ENCODE measurements at places on chromosomes 7 and 10.

DNA sequence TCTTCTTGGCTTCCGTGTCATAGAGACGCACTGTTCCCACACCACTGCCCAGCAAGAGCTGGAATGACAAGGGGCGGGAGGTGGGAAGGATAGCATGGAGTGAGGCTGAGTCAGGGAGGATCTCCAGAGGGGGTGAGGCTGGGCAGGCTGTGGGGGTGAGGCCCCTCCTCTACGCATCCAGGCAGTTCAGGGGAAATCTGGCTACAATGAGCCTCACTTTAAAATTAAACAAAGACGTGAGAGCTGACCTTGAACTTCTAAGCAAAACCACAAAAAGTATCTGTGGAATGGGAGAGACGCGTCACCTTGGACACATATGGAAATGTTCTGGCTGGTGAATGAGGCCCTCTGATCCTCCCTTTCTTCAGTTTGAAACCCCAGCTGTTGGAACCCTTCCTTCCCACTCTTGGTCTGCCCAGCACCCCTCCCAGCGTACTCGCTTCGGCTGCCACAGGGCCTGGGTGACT lies 17.7 kb downstream of the WDR91 start:
- DNase-seq = no peak

- no peak for DNase-seq
These were observed 1.0 kb downstream of the YKT6 start for GRCh38 chr7:44201813-44202212.

DNA sequence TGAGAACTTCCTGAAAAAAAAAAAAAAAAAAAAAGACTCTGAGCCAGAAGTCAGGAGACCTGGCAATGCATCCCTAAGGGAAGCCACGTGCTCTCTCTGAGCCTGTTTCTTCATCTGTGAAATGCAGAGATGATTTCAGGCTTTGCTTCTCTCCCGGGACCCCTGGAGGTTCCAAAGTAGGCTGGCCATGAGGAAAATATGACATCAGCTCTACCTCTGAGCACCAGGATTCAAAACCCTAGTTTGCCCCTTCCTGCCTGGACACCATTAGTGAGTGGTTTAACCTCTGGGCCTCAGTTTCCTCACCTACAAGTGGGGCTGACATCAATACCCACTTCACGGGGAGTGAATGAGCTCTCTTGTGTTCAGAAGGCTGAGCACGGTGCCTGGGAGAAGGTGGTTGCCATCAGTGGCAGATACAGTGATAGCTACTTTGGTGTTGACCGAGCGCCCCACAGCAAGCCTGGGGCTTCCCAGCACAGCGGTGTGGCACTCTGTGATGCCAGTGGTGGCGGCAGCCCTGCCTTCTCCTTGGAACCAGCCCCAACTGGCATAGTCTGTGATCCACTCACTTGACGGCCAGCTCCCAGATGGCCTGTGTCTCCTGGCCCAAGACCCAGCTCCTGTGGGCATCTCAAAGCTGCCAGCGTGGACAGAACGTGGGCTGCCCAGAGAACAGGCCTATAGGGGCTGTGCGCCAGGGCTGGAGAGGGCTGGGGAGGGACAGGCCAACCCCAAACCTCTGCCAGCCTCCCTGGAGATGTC lies 153.1 kb upstream of the UNC5B start:
- no peak for DNase-seq

GRCh38 chr10:27147701-27148100 lies 6.5 kb downstream of the YME1L1 start:
- no peak for DNase-seq

DNA sequence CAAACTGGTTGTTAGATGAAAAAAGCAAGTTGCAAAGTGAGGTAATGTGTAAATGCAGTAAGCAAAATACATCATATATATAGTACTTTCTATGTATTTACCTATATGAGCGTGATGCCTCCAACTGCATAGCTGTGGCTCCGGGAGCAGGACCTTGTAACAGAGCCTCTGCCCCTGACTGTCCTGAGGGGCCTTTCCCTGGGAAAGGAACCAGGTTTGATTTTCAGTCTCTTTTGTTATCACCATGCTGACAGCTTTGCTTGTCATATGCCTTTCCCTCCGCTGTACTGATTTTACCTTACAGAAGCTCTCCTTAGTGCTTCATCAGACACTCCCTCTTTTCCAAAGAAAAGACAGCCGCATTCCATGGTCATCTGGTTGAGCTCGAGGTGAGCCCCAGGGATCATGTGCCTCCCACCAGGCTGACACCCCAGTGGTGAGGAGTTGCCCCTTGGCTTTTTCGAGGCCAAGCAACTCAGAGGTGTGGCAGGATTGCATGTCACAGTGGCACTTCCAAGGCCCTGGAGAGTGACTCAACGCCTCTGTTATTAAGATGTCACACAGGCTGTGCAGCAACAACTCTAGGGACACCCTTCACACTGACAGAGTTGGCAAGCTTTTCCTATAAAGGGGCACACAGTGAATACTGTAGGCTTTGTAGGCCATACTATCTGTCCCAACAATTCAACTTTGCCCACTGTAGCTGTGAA lies 78.9 kb downstream of the ALOX5 start:
- DNase-seq = no peak

DNA sequence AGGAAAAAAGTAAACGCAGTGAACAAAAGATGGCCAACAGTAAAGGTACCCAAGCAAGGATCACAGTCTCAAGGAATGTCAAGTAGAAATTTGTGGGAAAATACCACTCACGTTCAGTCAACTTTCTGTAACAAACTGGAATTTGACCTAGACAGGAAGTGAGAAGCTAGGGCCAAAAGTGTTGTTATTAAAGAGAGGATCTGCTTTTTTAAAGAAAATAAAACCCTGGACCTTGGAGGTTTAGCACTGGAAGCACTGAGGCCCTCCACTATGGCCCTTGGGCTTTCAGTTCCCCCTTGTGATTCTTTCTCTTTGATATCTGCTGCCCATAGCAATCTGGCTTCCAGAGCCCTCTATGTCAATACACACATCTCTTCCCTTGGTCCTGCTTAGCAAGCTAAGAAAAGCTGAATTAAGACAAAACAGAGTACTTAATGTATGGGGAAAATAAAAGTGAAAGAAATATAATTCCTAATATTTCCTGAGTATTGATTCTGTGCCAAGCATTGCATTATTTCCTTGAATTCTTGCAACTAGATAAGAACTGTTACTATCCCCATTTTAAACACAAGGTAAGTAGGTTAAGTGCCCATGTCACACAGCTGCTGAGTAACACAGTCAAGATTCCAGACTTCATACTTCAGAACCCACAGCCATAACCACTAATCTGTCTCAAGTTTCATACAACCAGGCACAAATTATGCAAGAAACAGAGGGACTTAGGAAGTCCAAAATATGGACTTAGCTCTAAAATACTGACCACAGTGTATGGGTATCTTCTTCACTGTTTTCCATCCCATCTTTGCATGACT lies 2.6 kb upstream of the ZNF438 start:
- DNase-seq = no peak

DNA sequence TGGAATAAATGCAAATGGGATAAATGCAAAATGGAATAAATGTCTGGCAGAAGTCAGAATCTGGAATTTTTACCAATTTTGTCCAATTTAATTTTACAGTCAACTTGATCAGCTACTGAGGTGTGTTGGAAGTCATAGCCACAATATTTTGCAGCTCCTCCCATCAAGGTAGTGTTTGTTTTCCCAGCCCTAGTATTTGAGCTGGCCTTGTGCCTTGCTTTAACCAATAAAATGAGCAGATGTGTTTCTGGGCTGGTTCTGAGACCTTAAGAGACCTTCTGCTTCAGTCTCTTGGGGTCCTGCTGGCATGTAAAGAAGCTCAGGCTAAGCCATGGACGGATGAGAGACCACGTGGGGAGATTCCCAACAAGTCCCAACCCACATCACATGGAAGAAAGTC lies 42.7 kb upstream of the RSBN1L start:
- no peak for DNase-seq

DNA sequence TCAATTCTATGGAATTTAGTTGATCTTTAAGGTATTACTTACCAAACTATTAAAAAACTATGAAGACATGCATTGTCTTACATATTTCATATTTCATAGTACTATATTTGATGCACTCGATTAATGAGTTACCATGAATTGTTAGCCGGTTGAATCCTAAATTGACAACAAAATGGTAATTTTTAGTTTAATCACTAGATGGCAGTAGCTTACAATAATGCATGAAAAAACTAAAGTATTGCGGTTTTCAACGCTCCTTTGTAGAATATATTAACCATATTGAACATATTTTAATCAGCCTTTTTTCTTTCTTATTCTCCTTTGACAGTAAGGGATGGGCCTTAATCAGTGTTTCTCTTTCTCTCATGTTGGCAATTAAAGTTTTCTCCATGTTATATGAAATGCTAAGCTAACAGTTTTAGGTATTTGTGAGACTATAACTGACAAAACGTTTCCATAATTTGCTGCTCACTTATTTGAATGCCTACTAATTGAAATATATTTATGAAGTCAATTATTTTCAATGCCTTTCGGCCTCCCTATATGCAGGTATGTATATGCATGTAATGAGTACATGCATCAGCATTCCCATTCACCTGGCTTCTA lies 48.5 kb upstream of the ARL4A start:
- DNase-seq = no peak

- DNase-seq = no peak
These were observed 24.5 kb upstream of the GTF2IRD1 start for GRCh38 chr7:74429153-74429747.

DNA sequence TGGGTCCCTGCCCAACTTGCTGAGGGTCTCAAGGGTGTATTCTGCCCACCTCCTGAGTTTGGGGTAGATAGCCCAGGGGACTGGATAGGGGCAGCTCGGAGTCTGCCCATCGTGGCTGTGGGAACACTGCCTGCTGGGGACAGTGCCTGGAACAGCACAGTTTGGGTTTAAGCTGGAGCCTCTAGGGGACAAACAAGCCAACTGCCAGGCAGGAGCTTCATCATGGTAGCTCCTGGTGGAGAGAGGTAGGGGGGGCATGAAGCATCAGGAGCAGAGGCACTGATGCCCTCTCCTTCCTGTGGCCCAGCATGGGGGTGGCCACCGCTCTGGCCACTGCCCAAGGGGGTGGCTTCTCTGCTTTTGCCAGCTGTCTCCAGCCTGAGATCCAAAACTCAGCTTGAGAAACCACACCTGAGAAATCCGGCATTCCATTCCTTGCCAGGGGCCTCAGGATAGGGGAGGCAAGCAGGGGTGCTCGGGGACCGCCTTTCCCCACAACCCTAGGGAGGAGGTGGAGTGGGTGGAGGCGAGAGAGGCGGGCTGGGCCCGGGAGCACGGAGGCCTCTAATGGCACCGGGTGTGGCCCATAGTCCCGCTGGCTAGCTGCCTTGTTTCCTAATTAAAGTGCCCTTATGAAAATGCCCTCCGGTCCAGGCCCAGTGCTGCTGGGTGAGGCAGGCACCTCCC lies 47.6 kb downstream of the UNC5B start:
- no peak for DNase-seq

DNA sequence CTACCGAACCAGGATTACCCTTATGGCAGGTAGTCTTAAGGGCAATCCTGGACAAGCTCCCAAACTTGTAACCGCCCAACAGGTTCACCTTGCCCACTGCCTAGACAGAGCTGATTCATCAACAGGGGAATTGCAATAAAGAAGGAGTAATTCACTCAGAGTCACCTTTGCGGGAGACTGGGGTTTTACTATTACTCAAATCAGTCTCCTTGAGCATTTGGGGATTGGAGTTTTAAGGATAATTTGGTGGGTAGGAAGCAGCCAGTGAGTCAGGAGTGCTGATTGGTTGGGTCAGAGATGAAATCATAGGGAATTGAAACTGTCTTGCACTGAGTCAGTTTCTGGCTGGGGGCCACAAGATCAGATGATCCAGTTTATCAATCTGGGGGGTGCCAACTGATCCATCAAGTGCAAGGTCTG lies 25.3 kb downstream of the HK1 start:
- DNase-seq = no peak

GRCh38 chr10:127044186-127044585 lies 139.0 kb downstream of the DOCK1 start:
- no peak for DNase-seq

DNA sequence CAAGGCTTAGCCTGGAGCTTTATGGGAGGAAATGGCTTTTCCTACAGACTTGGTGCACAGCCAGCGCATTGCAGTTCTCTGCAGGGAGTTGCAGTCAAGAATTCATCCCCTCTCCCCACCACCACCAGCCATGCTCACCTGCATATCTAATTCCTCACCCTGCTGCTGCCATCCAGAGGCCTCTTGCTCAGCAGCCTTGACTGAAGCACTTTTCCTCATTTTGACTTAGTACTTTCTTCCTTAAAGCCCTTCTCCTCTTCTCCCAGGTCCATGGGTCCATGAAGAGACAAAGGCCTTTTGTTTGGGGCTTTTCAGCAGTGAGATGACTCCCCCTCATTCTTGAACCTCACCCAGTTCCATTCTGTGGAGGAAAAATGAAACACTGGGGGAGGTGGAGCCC lies 39.7 kb upstream of the GPR141 start:
- DNase-seq = no peak

DNA sequence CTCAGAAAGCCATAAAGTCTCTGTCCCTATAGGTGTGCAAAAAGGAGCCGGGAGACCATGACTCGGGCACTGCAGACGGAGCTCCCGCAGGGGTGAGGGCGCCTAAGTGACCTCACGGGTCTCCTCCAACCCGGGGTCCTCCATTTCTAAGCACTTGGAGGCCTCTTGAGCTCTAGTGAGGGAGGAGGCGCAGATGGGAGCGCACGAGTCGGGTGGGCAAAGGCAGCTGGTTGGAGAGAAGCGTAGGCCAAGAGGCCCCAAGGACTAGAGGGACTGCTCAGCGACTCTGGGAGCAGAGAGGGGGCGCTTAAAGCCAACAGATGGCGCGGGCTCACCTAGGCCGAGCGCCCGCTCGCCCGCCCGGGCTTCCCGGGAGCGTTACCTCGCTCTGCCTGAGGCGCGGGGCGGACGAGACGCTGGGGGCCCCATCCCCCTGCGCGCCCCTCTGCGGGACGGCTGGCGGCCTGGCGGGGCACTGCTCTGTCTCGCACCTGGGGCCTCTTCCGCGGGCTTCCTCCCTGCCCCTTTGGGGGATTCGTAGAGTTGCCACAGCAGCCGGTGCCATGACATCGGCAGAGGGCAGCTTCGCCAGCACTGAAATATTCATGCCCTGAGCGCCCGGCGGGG lies 523 bp upstream of the CDH23 start:
- peak; percentile 35 for DNase-seq

GRCh38 chr10:16787361-16787791 lies 29.8 kb downstream of the RSU1 start:
- no peak for DNase-seq

DNA sequence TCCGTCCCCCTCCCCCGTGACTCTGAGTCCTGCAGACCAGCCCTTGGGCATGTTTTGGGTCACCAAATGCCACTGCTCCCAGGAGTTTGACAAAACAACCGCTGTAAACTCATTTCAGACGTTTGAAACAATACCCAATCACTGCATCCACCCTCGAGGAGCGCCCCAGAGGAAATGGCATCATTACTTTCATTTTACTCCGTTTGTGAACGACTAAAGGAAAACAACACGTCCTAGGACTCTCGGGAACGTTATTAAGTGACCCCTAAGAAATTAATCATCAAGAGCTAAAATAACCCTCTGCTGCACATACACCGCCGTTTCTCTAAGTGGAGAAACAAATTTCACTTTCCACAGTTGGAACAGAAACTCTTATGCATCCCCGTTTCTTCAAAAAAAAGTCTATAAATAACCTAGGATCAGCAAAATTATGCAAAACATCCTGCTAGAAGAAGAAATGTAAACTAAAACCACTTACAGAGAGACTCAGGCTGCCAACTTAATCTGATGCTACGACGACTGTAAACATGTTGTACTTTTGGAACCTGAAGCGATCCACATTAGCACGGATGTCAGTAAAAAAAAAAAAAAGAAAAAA lies 109.9 kb upstream of the EFCAB10 start:
- no peak for DNase-seq

GRCh38 chr10:87895430-87895829 lies 32.0 kb downstream of the PTEN start:
- no peak for DNase-seq
